ENCODE measurements at places on chromosomes 4 and X.

DNA sequence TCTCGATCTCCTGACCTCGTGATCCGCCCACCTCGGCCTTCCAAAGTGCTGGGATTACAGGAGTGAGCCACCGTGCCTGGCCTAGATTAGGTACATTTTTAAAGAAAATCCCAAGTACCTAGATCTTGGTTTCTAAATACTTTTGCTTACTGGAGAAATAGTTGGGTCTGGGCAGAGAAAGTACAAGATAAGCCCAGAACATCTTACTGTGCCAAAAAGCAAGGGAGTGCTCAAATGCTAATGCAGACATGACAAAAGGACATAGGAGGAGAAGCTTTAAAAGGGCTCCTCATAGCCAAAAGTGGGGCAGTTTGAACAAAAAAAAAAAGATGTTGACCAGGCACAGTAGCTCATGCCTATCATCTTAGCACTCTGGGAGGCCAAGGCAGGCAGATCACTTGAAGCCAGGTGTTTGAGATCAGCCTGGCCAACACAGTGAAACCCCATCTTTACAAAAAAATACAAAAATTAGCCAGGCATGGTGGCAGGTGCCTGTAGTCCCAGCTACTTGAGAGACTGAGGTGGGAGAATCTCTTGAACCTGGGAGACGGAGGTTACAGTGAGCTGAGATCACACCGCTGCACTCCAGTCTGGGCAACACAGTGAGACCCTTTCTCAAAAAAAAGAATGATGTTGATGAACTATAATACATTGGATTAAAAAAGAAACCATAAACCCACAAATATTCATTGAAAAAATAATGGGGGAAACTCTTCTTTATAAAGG lies 107.5 kb downstream of the APBB2 start:
- no peak for DNase-seq

- no peak for DNase-seq
Observed at GRCh38 chr4:70914000-70914399, 11.8 kb downstream of the MOB1B start.

- DNase-seq: no peak
Observed at GRCh38 chrX:108198420-108198819, 106.8 kb downstream of the ATG4A start.

- DNase-seq: no peak
Observed at GRCh38 chr4:153451911-153452657, 14.1 kb upstream of the TMEM131L start.

GRCh38 chr4:174423257-174423944 lies 98.9 kb downstream of the HPGD start:
- no peak for DNase-seq

DNA sequence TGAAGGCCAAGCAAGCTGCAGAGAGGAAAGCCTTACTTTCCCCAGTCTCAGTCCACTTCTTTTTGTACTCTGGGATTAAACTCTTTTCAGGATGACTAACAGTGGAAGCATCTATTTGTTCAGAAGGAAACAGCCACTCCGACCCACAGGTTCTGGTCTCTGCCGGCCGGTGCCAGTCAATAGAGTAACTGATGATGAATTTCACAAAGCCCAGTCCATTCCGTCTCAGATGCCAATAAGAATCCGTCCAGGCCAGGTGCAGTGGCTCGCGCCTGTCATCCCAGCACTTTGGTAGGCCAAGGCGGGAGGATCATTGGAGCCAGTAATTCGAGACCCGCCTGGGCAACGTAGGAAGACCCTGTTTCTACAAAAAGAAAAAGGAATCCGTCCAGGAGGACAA lies 58.5 kb upstream of the HELT start:
- DNase-seq: no peak

DNA sequence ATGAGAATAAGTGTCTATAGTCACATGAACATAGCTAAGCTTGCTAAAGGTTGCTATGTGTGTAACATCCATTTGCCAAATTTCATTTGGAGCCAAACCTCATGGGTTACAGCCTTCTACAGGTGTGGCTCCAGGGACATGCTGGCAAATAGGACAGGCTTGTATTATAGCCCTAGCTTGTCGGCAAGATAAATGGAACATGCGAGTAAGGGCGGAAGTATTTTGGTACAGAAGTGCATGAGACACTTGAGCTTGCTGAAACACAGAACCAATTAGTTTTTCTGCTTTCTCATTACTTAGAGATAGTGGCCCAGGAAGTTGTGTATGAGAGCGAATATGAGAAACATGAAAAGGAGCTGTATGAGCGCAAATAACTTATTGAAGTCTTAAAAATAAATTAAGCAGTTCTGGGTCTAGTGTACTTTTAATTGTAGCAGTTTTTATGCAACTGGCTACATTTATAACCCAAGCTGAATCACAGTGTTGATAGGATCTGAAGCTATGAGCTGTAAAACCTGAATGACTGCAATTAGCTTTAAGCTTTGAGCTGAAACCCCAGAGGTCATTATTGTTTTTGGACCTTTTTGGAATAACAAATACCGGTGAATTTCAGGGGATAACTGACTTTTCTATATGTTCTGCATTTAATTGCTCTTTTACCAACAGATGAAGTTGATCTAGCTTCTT lies 64.6 kb downstream of the KDM5C start:
- no peak for DNase-seq

- no peak for DNase-seq
Observed at GRCh38 chrX:101986586-101986985, 54.8 kb upstream of the ZMAT1 start.

DNA sequence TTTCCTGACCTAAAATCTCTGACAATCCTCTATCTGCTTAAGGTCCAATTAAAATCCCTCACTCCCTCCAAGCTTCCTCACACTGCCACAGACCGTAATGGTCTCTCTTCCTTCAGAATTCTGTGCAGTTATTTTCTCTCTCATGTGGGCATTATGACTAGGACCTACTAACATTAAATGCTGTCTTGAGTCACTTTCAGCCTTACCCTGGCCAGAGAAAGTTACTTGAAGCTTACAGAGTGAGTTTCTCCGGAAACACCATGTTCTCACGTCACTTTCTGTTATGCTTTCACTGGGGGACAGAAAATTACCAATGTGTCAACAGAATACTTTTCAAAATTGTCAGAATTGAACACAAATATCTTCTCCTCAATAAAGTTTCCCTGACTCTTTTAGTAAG lies 271.8 kb downstream of the INPP4B start:
- DNase-seq: no peak

DNA sequence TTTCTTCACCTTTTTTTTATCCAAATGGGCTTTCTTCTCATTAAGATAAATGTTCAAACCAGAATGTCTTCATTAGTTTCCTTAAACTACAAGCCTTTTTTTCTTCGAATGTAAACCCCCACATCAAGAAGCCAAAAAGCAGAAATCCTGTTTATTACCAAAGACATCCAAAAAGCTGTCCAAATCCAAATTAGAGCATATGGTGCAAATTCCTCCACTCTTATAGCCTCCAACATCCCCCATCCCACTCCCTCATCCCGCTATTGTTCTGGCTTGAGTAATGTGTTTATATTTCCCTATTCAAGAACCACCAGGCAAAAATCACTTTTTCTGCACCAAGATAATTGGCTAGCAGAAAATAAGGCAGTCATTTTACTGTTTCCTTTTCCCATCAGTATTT lies 315.1 kb upstream of the ADGRL3 start:
- DNase-seq: no peak

GRCh38 chr4:57154191-57154590 lies 44.0 kb upstream of the IGFBP7 start:
- no peak for DNase-seq

DNA sequence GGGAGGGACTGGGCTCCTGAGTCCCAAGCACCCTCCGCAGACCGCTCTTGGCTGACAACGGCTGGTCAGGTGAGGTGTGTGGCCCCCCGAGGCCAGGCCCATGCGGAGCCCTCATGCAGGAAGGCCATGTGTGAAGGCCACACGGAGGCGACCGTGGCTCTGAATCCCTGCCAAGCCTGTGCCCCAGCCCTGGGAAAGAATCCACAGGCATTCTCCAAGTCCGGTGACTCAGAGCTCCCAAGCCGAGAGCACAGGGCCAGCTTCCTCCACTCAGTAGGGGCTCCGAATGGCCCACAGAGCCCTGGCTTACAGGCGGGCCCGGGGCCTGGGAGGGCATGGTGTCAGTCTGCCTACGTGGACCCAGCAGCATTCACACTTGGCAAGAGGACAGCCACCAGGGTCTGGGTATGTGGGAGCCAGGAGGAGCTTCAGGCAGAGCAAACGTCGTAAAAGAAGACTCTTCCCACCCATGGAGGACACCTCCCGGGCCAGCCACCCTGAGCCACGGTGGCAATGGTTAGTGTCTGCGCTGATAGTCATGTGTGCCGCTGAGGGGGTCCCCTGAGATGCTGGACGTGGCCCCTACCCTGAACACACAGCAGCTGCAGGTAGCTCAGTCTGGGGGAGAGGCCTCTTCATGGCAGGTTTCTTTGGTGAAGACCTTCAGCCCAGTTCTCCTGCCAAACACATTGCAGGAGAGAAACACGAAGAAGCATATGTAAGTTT lies 105.7 kb downstream of the PSAPL1 start:
- no peak for DNase-seq

DNA sequence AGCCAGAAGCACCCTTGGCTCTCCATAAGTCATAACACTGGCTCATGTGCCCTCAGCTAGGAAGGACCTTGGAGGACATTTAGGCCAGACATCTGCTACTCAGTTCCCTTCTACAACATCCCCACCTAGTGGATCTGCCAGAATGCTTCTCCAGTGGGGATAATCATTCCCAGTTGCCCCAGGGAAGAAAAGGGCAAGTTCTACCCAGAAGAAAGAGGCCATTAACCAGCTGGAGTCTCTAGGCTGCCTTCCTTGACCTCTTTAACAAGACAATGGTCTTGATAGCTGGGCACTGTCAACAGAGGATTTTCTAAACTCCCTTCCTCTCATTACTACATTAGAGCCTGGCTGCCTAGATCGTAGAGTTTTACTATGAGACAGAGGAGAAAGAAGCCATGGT lies 42.0 kb downstream of the LGI2 start:
- DNase-seq: no peak

DNA sequence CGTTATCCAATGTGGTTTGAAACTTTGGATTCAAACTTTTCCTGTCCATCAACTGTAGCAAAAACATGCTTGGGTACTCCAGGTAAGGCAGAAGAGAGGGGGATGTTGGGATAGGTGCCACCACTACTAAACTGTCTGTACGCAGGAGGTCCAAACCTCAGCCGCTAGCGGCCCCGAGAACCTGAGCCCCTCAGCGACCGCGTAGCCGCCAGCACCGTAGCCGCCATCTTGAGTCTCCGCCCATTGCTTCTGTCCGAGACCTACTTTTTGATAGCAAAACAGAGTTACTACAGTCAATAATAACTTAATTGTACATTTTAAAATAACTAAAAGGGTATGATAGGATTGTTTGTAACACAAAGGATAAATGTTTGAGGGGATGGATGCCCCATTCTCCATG lies 119.9 kb upstream of the GRID2 start:
- no peak for DNase-seq

GRCh38 chrX:107669261-107669660 lies 41.0 kb downstream of the PRPS1 start:
- no peak for DNase-seq

DNA sequence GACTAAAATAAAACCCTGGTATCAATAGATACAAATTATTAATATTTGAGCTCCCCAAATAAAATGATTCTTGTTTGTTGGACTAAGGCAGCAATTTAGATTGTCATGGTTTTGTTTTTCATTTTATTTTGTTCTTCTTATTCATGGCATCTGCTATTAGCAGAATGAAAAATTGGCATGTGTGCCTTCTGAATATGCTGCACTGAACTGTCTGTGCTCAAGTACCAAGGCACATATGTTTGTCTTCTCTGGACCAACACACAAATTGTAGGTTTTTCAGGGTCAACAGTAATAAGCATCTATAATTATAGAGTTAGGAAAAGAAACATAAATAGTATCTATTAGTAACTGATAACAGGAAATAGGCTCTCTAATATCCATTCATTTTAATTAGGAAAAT lies 121.1 kb downstream of the BANK1 start:
- no peak for DNase-seq

DNA sequence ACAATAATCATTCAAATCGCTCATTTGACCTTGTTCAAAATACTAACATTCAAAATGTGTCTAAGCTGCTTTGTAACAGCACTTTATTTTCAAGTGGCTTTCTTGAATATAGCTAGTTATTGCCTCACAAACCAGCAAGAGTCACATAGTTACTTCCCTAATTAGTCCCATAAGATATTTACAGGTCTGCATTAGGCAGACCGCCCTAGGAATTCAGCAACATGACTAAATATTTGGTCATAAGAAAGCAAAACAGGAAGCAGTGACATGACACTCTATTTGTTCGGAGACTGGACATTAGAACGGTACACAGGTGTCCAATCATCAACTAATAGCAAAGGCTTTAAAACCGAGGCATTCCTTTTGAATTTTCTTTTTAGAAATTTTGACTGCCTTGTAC lies 262.0 kb downstream of the COL25A1 start:
- DNase-seq: no peak

GRCh38 chr4:158769175-158769921 lies 522 bp downstream of the FNIP2 start:
- DNase-seq: peak; percentile 74

GRCh38 chrX:12292996-12293765 lies 154.9 kb downstream of the FRMPD4 start:
- no peak for DNase-seq

DNA sequence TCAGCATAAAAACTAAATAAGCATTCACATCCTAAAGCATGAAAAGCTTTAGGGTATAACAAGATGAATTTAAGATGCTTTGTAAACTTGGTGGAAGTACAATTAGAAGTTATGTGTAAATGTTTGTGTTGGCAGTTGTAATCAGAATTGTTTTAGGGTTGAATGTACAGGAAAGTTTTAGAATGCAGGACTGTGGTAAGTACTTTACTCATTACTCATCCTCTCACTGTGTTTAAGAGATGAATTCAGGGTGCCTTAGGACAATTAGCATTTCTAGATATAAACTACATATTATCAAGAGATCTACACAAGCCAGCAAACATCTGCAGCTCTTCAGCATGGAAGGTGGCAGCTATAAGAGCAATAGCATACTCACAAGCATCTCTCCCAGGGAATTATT lies 77.5 kb upstream of the ELOVL6 start:
- DNase-seq: no peak

GRCh38 chr4:110876866-110877265 lies 254.0 kb upstream of the PITX2 start:
- no peak for DNase-seq

DNA sequence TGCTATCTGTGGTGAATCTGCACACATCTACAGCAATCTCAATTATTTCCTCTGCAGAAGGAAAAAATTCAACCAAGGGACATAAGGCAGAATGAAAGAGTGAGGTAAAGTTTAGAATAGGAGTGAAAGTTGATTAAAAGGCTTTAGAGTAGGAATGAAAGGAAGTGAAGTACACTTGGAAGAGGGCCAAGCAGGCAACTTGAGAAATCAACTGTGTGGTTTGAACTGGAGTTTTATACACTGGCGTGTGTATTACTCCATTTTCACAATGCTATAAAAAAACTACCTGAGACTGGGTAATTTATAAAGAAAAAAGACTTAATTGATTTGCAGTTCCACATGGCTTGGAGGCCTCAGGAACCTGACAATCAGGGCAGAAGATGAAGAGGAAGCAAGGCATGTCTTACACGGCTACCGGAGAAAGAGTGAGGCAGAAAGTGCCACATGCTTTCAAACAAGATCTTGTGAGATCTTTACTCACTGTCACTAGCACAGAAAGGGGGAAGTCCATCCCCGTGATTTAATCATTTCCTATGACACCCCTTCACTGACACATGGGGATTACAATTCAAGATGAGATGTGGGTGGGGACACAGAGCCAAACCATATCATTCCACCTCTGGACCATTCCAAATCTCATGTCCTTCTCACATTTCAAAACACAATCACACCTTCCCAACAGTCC lies 234.8 kb downstream of the IL15 start:
- DNase-seq: no peak

Measured in right forelimb (tissue), 1 donor.